NCI-H1105 (cell line): ENCODE measurements at places on chromosomes 6 and 20.

GRCh38 chr20:38547288-38548085, 33.5 kb upstream of the ADIG start:
- no peak for DNase-seq

- no peak for DNase-seq
Measured at GRCh38 chr6:141488488-141488887, 644.2 kb upstream of the GJE1 start.

DNA sequence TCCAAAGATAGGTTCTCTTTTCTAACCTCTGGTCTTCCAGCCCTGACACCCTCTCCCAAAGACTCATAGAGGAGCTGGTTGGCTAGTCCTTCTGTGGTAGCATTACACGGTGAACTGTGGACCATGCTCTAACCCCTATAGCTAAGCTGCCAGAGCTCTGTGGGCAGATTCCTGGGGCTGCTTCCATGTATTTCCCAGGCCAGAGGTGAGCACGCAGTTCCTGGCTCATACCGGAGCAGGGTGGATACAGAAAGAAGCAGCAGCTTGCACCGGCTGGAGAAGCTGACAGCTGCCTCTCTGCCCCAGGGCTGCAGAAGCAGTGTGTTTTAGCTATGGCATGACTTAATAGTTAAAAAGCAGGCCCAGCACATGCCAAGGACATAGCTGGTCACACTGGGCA, 84.1 kb upstream of the FOXP4 start:
- no peak for DNase-seq

DNA sequence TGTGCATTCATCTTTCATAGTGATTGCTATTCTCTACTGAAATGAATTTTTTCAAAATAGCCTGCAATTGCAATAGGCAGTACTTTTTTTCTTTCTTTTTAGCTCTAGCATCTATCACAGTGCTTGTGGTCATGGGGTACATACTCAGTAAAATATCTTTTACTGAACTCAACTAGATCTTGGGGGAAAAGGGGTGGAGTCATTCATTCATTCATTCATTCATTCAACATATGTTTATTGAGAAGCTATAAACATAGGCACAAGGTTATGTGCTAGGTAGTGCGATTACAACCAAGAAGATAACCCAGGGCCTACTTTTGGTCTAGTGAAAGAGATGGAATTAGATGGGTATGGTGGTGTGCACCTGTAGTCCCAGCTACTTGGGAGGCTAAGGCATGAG, 1.4 kb upstream of the CDKAL1 start:
- no peak for DNase-seq

GRCh38 chr6:170226647-170227046, 64.2 kb downstream of the DLL1 start:
- DNase-seq: no peak

GRCh38 chr6:138025528-138025978, 81.7 kb downstream of the PERP start:
- DNase-seq: no peak

DNA sequence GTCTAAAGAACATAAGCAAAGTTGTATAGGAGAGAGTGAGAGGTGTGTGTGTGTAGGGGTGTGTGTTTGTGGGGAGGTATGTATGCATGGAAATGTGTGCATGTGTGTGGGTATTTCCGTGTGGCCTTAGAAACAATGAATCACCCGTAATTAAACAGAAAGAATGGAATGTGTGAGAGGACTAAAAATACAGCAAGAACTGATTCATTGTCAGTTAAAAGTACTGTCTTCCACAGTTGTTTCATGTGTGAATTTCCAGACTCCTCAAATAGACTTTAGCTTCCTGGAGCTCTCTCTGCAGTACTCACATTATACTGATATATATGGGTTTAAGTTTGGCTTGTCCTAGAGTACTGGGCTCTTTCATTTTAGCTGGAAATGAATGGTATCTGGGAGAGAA, 145.7 kb downstream of the RIMS1 start:
- DNase-seq: no peak

- no peak for DNase-seq
Measured at GRCh38 chr6:110810896-110811586, 4.2 kb downstream of the CDK19 start.

DNA sequence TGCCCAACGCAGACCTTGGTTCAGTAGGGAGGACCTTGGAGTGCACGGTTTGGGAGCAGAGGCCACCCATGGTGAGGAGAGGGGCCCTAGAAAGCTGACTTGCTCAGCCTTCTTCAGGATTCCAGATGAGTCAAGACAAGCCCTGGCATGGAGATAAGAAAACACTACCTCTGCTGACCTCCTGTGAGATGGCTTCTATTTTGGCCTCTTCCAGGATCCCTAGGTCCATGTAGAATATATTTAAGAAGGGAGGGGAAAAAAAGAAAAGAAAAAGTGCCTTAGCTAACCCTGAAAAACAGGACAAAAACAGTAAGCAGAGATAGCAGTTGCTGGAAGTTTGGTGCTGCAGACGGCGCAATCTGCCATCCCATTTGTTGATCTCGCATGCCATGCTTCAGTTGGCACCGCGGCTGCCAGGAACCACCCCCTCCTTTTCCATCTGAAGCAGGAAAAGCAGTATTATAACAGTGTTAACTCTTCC, 100.0 kb downstream of the ARMC2 start:
- no peak for DNase-seq

DNA sequence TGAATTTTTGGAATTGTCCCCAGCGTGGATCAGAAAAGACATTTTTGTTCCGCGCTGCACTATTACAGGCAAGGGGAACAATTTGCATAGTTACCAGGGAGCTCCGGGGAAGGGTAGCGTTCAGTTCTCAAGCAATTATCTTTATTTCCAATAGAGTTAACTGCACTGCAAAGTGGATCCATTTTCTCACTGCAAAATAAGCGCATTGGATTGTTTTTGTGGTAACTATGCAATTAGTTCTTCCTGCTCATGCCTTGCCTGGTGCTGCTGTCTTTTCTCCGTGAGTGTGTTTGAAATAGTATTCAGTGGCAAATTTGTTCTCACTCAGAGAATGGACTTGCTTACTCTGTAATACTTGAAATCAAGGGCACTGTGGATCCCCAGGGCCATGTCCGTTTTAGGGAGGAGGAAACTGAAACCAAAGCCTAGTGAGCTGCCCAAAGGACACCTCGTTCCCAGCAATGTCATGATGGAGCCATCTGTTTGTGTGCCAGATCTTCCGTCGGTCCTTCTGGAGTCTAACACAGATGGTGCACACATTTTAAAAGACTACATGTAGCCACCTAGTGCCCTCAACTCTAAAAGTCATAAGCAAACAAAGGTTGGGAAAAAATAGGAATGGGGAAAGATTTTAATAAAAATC, 7.4 kb upstream of the PCK1 start:
- no peak for DNase-seq

DNA sequence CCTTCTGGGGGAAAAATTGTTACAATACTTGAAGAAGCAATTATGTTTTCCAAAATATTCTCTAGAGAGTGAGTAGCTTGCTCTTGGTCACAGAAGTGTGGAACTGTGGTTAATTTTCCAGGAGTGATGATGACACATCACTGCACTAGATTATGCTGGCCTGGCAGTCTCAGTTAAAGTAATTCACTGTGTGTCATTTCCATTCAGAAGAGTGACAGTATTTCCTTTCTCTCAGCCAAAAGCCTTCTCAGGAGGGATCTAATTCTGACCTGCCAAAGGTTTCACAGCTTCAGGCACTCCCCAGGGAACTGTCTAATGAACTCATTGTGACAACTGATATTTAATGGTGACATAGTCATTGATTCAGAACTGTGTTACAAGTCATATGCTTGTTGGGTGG, 517.5 kb downstream of the TBC1D32 start:
- no peak for DNase-seq

- DNase-seq: no peak
Measured at GRCh38 chr6:164015088-164015484, 600.6 kb downstream of the QKI start.

DNA sequence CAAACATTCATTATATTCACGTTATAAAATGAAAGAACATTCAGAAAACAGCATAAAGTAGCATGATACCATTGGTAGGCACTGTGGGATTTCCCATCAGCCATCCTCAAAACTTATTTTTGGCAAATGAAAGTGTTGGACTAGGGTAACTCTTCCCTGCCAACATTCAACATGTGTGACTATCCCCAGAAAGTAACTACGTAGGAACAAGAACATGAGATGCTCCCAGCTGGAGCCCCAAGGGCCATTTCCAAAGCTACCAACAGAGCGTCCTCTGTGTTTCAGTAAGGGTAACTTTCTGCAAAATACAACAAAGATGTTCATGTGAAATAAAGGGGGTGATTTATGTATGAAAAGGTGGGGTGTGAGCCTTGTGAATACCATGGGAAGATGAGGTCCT, 28.4 kb upstream of the PTPN1 start:
- no peak for DNase-seq

DNA sequence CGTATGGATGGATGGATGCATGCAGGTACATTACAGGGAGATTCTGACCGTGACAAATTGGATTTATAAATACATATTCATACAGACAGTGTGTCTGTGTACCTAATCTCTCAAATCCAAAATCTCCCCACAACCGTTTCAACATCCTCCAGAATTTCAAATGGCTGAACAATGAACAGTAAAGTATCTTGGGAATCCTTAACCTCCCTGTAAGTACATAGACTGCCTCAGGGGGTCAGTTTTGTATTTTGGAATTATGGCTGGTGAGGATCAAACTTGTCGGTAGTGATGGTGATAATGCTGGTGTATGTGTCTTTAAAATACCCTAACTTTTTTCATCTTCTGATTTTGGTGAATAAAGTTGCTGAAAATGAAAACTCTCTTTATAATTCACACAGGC, 246.2 kb downstream of the FOXC1 start:
- no peak for DNase-seq

DNA sequence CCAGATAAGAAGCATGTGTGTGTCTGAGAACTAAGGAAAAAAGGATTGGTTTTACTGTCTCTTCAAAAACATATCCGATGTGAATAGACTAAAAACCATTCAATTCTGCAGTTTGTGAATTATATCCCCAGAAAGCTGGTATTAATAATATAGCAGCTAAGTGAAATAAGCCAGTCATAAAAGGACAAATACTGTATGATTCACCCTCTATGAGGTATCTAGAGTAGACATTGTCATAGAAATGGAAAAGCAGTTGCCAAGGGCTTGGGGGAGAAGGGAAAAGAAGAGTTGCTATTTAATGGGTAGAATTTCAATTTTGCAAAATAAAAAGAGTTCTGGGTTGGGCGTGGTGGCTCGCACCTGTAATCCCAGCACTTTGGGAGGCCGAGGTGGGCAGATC, 137.5 kb downstream of the ATXN1 start:
- DNase-seq: no peak

GRCh38 chr6:162488444-162488843, 239.1 kb downstream of the PRKN start:
- DNase-seq: no peak

- no peak for DNase-seq
Measured at GRCh38 chr6:14638435-14638905, 520.9 kb downstream of the CD83 start.

- DNase-seq: no peak
Measured at GRCh38 chr6:42075159-42075838, 25.0 kb downstream of the TAF8 start.

- DNase-seq: no peak
Measured at GRCh38 chr20:5212907-5213487, 86.2 kb downstream of the CDS2 start.

- no peak for DNase-seq
Measured at GRCh38 chr6:50087231-50087954, 37.7 kb upstream of the DEFB112 start.

DNA sequence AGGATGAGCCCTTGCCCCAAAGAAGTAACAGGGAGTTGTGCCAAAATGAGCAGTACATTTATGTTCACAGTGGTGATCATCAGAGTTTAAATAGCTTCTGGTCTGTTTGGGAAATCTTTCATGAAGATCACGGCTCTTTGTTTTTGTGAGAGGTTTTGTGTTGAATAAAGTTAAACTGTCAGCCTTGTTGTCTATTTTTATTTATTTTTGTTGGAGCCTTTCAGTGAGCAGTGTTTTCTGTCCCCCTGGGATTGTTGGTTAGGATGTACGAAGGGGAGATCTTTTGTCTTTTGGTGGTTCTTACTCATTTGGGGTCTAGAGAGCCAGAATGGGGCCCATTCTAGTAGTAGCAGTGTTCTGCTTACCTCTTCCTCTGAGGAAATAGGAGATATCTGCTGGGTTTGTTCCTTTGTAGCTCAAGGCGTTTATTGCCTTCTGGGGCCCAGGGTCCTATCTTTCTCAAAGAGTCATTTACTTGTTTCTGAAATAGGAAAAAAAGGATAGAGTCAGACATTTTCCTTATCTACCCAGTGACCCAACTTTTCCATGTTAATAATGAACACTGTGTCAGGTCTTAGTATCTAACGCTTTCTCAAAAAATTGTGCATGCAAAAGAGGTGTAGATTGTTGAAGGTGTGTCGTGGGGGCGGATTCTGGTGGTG, 157.4 kb downstream of the JARID2 start:
- DNase-seq: no peak

GRCh38 chr20:40782043-40782368, 93.0 kb upstream of the MAFB start:
- no peak for DNase-seq

DNA sequence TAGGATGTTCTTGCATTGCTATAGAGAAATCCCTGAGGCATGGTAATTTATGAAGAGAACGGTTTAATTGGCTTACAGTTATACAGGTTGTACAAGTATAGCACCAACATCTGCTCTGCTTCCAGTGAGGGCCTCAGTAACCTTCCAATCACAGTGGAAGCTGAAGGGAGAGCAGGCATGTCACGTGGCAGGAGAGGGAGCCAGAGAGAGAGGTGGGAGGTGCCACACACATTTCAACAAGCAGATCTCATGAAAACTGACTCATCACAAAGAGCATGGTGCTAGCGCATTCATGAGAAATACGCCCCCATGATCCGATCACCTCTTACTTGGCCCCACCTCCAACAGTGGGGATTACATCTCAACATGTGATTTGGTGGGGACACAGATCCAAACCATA, 871.2 kb downstream of the TFAP2A start:
- DNase-seq: no peak

GRCh38 chr6:10550764-10551163, 29.6 kb downstream of the GCNT2 start:
- no peak for DNase-seq

GRCh38 chr20:10261702-10262101, 43.1 kb downstream of the SNAP25 start:
- no peak for DNase-seq

DNA sequence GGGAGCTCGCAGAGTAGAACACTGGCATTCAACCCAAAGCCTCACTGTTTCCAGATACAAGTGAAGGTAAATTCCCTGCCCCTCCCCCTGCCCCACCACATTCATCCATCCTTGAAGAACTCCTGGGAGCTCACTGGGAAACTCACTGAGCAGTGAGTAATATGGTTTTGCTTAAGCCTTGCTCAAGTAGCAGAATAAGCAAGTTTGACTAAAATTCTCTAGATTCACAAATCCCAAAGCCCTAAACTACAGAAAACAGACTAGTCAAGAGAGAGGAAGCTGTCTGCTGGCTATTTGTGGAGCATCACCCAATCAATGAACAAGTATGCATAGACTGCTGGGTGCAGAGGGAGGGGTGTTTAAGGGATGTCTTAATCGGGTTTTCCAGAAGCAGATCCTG, 82.1 kb downstream of the UNC5CL start:
- no peak for DNase-seq
